ENCODE measurements at places on chromosomes 3 and 15. TPM values are rescaled to one million over a fixed set of nuclear protein-coding genes. Genes with fewer than 3 reads are reported as not detected.
A peak's percentile ranks its signal among the peaks of the same experiment; 100 is the strongest.

The GP5 gene
- 0.22 TPM for total RNA-seq

The PLSCR2 gene
- 1.4 TPM for total RNA-seq

The GOLGA8T gene
- not detected for total RNA-seq

The THRB gene
- 17.2 TPM for total RNA-seq

The SCAP gene
- 85.1 TPM for total RNA-seq

The FBLN2 gene
- total RNA-seq: 43.4 TPM

DNA sequence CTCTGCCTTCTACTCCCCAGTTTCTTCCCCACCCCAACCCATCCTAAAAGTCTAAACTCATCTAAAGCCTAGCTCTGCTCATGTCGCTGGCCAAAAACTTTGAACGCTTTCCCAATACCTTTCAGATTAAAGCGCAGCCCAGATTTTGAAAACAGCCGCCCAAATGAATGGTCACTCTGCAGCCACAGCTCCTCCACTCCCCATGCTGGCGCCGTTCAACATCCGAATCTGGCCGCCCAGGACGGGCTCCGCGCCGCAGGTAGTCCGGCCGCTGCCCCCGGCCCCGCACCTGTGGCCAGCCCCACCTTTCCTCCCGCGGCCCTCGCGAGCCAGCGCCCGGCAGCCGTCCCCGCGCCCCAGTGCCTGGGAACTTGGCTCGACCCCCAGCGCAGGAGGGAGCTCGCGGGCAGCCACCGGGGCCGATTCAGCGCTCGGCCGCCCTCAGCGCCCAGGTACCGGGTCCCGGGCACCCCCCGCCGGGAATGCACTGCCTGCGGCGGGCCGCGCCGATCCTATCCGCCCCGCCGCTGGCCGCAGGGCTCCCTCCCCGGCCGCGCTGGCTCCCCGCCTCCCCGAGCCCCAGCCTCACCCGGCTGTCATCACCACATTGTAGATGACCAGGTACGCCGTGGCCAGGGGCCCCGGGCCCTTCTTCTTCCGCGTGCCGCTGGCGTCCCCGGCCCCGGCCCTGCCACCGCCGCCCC, 417 bp downstream of the HACD2 start:
- peaks cover 3% of the 10 kb centered on the region for H3K4me1 ChIP-seq
- H3K27me3 ChIP-seq: no peaks in the 10 kb centered on the region
- no peaks in the 10 kb centered on the region for H3K36me3 ChIP-seq
- H3K27ac ChIP-seq: peak overlapping the region; percentile 84

DNA sequence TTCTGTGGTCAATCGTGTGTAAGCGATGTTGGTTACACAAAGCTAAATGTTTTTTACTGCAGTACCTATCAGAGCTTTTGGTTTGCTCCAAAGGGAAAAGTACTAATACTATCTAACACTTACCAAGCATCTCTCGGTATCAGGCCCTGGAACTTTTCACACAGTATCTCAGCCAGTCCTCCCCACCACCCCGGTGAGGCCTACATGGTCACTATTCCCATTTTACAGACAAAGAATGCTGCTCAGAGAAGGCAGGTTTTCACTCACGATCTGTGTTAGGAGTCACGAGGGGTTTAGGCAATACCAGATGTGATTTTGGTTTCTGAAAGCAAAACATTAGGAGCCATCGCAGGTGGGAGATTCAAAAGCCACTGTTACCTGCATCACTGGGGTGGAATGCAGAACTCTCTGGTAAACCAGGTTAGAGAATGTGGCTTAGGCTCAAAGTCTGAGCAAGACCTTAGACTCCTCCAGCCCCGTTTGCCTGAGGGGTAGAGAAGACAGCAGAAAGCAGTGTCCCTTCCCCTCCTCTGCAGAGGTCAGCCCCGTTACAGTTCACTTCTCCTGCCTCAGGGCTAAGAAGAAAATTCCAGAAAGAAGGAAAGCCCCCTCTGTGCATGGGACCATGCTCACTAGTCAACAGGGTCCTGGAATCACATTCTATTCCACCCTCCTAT, 57.2 kb downstream of the XXYLT1 start:
- no peak overlapping the region for H3K27ac ChIP-seq
- no peak for DNase-seq
- H3K4me3 ChIP-seq: no peak overlapping the region

- no peak overlapping the region for H3K4me3 ChIP-seq
- H3K4me1 ChIP-seq: peaks cover 2% of the 10 kb centered on the region
- H3K27ac ChIP-seq: no peak overlapping the region
- no peak for DNase-seq
These were observed 17.8 kb upstream of the CP start for GRCh38 chr3:149239357-149239936.

DNA sequence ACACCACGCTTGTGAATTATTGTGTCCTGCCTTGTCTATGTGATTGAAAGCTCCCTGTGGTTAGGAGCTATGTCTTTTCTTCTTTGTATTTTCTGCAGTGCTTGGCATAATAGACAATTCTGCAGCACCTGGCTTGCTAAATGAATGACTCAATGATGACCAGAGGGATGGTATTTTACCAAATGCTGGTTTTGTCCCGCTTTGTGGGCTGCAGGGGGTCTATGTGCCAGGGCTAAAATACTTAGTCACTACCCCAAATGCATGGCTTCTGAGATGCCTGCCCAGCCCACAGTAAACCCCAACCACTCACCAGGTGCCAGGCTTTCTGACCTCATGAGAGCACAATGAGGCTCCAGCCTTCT, 50.9 kb downstream of the BOC start:
- H3K27ac ChIP-seq: no peak overlapping the region
- no peak for DNase-seq
- H3K27me3 ChIP-seq: no peaks in the 10 kb centered on the region
- no peaks in the 10 kb centered on the region for H3K4me1 ChIP-seq
- H3K36me3 ChIP-seq: no peaks in the 10 kb centered on the region

DNA sequence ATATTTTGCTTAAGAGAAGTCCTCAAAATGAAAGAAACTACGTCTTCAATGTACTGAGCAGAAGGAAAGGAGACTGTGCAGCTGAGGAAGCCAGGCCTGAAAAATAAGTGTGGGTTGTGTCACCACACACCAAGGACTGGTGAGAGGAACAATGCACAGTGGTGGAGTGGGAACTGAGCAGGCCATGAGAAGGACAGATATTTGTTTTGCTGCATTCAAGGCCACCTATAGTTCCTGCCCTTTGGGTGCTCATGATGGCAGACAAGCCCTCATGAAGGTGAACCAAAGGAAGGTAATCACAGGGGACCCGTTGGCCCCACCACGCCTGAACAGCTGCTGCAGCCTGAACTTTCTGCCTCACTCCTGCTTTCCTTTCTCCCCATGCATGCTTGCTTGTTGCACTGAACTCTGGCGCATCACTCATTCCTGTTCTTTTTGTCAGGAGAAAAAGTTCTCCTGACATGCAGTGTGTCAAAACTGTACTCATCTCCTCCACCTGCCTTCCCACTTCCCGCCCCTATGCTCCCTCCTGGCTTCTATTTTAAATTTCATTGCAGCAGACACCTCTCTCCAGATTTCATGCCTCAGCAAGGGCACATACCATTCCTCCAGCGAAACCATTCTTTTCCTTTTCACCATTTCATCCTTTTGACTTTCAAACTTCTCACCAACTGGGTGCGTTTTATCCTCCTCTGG, 2.2 kb upstream of the RNF7 start:
- no peaks in the 10 kb centered on the region for H3K36me3 ChIP-seq
- H3K27me3 ChIP-seq: no peaks in the 10 kb centered on the region
- no peaks in the 10 kb centered on the region for H3K4me1 ChIP-seq
- H3K4me3 ChIP-seq: no peak overlapping the region
- H3K27ac ChIP-seq: no peak overlapping the region
- DNase-seq: no peak

GRCh38 chr3:13041113-13041776, 32.0 kb downstream of the IQSEC1 start:
- H3K4me3 ChIP-seq: no peak overlapping the region
- no peaks in the 10 kb centered on the region for H3K4me1 ChIP-seq
- DNase-seq: peak; percentile 64
- H3K36me3 ChIP-seq: no peaks in the 10 kb centered on the region

DNA sequence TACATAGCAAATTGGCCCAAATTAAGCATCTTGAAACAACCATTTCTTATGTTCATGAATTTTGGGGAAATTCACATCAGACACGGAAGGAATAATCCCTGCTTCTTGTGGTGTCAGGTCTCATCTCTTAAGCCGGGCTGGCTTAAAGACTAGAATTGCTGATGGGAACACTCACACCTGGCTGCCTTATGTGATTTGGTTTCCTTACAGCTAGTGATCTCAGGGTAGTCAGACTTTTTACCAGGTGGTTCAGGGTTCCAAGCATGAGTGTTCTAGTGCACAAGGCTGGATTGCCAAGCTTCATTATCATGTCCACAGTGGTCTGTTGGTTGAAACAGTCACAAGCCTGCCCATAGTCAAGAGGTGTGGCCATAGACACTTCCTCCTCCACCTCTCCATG, 20.3 kb upstream of the CCNL1 start:
- H3K4me3 ChIP-seq: no peak overlapping the region
- H3K27me3 ChIP-seq: no peaks in the 10 kb centered on the region
- H3K27ac ChIP-seq: no peak overlapping the region
- no peaks in the 10 kb centered on the region for H3K36me3 ChIP-seq

- DNase-seq: no peak
- peaks cover 6% of the 10 kb centered on the region for H3K4me1 ChIP-seq
- H3K27ac ChIP-seq: no peak within 1 kb of the TSS
These were observed at the start of gene FBXO40 for GRCh38 chr3:121592856-121593702. Gene FBXO40, plus strand, starts transcription at chr3:121593379. Its CDS starts 27,197 bp downstream, at chr3:121620576.

- H3K36me3 ChIP-seq: no peaks in the 10 kb centered on the region
- no peak overlapping the region for H3K4me3 ChIP-seq
- H3K27me3 ChIP-seq: no peaks in the 10 kb centered on the region
- no peak overlapping the region for H3K27ac ChIP-seq
These were observed 31.5 kb upstream of the TM4SF4 start for GRCh38 chr3:149442851-149443544.

- no peaks in the 10 kb centered on the region for H3K4me1 ChIP-seq
- no peaks in the 10 kb centered on the region for H3K36me3 ChIP-seq
- no peak overlapping the region for H3K27ac ChIP-seq
- H3K27me3 ChIP-seq: no peaks in the 10 kb centered on the region
These were observed 5.3 kb downstream of the SEMA3G start for GRCh38 chr3:52439426-52440248.

- no peaks in the 10 kb centered on the region for H3K4me1 ChIP-seq
- DNase-seq: no peak
- H3K27me3 ChIP-seq: no peaks in the 10 kb centered on the region
- no peak overlapping the region for H3K4me3 ChIP-seq
- no peaks in the 10 kb centered on the region for H3K36me3 ChIP-seq
These were observed 53.2 kb downstream of the MEF2A start for GRCh38 chr15:99618941-99619411.

GRCh38 chr3:21013566-21013965, 737.4 kb downstream of the ZNF385D start:
- H3K27ac ChIP-seq: no peak overlapping the region
- H3K4me1 ChIP-seq: no peaks in the 10 kb centered on the region
- H3K36me3 ChIP-seq: no peaks in the 10 kb centered on the region
- no peaks in the 10 kb centered on the region for H3K27me3 ChIP-seq
- no peak overlapping the region for H3K4me3 ChIP-seq

DNA sequence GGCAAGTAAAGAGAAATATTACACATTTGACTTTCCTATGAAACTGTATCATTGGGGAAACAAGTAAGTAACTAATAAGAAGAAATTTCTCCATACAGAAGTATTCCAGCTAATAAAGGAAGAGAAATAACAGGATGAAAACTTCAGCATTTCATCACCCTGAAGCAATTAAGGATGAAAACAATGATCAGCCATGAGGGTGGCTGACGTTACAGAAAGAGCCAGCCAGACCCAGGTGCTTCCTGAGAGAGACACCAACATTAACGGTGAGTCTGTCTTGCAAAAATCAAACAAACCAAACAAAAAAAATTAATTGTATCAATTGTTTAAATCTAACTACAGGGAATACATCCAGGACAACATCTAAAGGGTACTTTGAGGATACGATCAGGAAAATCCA, 190.0 kb downstream of the ARRDC4 start:
- H3K4me3 ChIP-seq: no peak overlapping the region
- no peaks in the 10 kb centered on the region for H3K36me3 ChIP-seq
- no peaks in the 10 kb centered on the region for H3K4me1 ChIP-seq
- no peaks in the 10 kb centered on the region for H3K27me3 ChIP-seq

- H3K27ac ChIP-seq: no peak overlapping the region
- H3K4me1 ChIP-seq: no peaks in the 10 kb centered on the region
- no peaks in the 10 kb centered on the region for H3K36me3 ChIP-seq
- DNase-seq: no peak
- no peaks in the 10 kb centered on the region for H3K27me3 ChIP-seq
These were observed 231.0 kb upstream of the TLE3 start for GRCh38 chr15:70328679-70329115.

DNA sequence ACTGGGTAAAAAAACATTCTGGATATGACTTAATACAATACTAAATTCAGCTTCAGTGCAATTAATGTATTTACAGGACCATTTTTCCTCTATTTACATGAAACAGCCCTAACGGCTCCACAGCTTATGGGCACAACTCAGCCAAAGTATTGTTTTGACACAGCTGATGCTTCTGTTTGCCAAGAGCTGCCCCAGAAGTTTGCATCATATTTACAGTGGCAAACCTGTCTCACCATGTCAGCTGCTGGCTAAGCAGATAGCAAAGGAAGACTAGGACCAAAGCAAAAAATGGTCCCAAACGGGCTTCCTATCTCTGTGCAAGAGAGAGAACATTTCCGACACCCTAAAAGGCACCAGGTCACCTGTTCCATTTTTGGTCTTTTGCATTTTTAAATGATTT, 94.5 kb downstream of the ADAMTS9 start:
- no peaks in the 10 kb centered on the region for H3K27me3 ChIP-seq
- no peak for DNase-seq
- H3K4me1 ChIP-seq: no peaks in the 10 kb centered on the region
- no peak overlapping the region for H3K27ac ChIP-seq
- no peak overlapping the region for H3K4me3 ChIP-seq

- peaks cover 2% of the 10 kb centered on the region for H3K36me3 ChIP-seq
- H3K27ac ChIP-seq: no peak overlapping the region
- H3K27me3 ChIP-seq: no peaks in the 10 kb centered on the region
These were observed 41.9 kb downstream of the ABHD2 start for GRCh38 chr15:89130201-89130600.

DNA sequence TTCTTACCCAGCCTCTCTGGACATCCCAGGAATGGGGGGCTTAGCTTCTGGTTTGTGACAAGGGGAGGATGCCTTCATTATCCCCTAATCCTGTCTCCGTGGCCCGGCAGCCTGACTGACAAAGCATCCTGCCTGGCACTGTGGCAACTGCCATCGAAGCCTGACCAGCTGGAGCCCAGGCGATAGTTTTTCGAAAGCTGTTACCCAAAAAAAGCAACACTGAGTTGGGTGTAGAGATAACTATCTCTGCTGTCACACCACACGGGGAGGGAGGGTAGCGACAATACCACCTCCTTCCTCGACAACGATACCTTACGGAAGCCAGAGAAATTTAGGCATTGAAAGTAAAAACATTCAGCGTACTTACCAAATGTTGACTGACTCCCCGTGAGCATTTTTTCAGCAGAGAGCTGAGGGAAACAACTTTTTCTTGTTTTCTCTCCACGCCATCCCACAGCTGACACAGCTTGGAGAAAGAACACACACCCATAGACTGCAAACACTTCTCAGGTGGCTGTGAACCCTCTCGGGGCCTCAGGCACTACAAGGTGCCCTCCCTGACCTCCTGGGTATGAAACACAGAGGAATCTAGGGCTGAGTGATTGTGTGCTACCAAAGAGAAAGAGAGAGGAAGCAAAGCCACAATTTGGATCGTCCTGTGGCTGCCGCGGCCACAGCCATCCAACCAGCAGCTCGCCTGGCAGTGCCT, 361.9 kb upstream of the ICE2 start:
- H3K27ac ChIP-seq: no peak overlapping the region
- no peak for DNase-seq
- no peaks in the 10 kb centered on the region for H3K27me3 ChIP-seq
- no peaks in the 10 kb centered on the region for H3K36me3 ChIP-seq

Measured in kidney (tissue), 22 donors.